ENCODE measurements at places on chromosomes 12 and 14.

- DNase-seq: no peak
These were observed 270.4 kb upstream of the FAR2 start for GRCh38 chr12:28878629-28879028.

DNA sequence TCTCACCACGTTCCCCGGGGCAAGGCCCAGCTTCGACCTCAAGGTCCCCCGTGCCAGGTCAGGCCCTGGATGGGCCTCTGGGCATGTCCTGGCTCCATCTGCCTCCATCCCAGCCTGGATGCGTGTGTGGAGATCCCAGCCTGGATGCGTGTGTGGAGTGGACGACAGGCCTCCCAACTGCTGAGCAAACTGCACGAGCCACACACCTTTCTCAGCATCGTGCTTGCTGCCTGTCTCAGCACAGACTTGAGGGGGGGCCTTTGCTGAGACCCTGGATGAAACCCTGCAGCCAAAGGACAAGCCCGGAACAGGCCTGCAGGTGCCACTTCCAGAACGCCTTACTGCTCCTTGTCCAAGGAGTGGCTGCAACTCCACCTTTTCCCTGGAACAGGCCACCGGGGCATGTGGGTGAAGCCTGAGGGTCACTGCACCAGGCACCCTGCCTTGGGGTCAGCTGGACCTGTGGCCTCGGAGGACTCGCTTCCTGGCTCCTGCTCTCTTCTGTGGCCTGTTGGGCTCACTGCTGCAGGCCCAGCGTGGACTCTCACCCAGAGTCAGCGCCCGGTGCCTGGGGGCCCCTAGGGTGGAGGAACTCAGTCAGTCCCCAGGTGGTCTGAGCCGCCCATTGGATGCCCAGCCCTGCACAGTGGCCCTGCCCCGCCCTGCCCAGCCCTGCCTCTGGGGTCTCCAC lies 176.0 kb downstream of the KIF26A start:
- DNase-seq: no peak

- DNase-seq: no peak
These were observed at the start of gene TSPAN11 for GRCh38 chr12:30926243-30927221. TSS of gene TSPAN11 (plus strand) at chr12:30926748. CDS start at chr12:30953992, 27,244 bp downstream.

DNA sequence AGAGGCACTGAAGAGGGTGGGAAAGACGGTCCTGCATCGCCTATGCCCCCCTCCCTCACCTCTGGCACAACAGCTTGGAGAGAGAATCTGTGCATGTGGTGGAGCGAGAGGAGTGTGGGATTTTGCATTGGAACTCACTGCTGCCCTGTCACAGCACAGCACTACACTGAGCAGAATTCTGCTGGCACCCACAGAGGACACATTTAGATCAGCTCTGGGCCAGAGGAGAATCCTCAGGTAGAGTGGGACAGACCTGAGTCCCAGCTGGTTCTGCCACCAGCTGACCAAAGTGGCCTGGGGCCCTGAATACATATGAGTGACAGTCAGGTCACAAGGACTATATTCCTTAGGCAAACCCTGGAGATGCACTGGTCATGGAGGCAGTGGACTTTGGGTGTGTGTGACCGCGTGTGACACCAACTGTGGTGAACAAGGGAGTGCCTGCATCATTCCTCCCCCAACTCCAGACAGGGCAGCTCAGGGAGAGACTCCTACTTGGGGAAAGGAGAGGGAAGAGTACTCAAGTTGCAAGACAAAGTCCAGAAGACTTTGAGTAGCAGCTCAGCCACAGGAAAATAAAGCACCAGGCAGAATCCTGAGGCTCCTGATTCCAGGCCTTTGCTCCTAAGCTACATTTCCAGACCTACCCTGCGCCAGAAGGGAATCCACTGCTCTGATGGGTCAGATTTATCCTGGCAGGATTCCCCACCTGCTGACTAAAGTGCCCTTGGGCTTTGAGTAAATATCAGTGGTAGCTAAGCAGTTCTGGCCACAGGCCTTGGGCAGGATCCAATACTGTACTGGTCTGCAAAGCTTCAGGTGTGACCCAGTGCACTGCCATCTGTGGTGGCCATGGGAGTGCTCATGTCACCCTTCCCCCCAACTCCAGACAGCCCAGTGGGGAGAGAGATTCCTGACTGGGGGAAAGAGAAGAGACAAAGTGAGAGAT lies 10.6 kb upstream of the ACOT1 start:
- DNase-seq: peak; percentile 59

DNA sequence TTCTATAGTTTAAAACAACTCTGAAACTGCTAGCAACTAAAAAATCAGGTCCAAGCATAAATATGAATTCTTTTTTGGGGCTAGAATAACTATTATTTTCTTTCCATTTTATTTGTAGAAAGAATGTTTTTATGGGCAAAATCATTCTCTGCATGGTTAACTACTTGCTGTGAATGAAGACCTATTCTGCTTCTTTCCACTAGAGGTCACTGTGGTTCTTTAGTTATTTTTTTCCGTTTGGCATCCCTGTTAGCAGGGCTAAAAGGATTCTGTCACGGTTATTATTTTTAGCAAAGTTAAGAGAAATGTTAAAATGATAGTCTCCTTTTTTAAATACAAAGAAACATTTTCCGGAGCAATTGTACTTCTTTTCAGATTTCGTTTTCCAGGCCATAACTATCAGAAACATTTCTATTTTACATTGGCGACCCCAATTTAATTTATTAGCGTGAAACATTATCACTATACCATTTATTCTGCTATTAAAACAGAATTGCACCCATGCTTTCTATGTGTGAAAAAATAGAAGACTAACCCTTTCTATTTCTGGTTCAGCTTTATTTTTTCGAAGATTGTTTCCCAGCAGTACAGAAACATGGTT lies 404.8 kb downstream of the ATP23 start:
- no peak for DNase-seq

GRCh38 chr12:109890620-109891170 lies 9.4 kb upstream of the TCHP start:
- DNase-seq: no peak

DNA sequence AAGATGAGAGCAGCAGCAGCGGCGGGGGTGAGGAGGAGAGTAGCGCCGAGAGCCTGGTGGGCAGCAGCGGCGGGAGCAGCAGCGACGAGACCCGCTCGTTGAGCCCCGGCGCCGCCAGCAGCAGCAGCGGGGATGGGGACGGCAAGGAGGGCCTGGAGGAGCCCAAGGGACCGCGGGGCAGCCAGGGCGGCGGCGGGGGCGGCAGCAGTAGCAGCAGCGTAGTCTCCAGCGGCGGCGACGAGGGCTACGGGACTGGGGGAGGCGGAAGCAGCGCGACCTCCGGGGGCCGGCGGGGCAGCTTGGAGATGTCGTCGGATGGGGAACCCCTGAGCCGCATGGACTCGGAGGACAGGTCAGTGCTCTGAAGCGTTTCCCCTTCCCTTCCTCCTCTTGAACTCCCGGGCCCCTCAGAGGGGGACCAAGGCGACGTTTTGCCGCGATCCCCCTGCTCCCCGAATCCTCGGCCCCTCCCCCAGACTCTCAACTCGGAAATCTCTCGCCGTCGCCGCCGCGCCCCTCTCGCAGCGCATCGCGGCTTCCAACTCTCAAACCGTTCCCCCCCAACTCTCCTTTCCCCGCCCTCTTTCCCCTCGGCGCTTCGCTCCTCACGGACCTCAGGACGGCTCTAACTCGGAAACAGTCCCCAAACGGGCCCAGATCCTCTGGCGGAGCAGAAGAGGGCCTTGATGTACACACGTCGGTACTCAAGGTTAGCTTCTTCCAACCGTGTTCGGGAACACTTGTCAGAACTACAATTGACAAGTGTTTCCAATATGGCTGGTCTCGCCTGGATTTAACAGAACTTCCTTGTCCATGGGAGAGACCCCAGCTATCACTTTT lies 947 bp downstream of the AEBP2 start:
- peak; percentile 39 for DNase-seq

- peak; percentile 31 for DNase-seq
These were observed 774 bp upstream of the MANSC4 start for GRCh38 chr12:27780612-27781408.

DNA sequence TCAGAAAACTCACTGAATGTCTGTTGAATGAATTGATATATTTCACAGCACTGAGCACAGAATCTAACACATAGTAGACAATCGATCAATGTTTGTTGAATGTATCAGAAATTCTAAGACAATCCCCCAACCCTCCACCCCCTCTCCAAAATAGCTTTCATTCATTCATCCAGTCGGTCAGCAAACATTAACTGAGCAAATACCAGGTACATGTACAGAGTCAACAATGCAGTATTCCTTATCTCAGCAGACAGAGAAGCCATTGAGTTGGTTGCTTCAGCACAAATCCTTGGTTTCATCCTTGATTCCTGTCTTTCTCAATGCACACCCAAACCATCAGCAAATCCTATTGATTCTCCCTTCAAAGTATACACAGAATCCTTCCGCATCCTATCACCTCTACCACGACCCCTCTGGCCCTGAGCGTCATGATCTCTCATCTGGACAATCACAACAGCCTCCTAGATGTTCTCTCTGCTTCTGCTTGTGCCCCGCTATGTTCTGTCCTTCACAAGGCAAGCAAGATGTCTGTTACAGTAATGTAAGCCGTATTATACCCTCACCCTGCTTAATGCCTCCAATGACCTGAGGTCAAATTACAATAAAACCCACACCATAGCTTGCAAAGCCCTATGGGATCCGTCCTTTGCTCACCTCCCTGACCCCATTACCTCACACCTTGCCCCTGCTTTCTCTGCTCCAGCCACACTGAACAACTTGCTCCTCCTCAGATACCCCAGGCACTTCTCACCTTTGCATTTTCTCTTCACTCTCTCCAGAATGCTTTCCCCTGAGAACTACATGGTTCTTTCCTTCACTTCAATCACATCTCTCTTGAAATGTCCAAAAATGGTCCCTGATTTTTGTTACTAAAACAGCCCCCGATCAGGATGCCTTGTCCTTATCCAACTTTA lies 738.1 kb upstream of the TBX3 start:
- DNase-seq: no peak

DNA sequence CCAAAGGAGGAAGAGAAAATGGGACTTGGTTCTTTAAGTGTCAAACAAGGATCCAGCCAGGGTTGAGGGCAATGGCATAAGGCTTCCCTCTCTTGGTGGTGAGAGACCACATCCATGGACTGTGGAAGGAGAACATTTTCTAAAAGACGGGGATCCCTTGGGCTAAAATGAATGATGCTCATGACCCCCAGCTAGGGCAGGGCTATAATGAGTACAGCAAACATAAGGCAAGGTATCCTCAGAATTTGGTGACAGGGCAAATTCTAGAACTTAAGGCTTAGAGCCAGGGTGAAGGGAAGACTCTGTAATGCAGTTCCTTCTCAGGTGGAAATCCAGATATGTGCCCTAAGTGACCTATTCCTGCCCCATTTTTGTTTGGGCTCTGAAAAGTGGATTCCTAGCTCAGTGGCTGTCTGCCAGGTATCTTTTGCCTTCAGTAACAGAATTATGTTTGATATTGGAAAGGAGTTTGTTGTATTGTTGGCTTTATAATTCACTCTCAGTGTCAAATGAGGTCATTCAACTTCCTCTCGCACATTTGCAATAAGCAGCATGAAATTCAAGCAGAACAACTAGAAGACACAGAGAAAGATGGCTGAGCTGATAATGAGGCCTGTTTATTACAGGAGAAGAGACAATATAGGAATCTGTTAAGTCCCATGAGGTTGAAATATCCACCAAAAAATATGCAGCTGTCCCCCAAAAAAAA lies 76.8 kb downstream of the DAD1 start:
- DNase-seq: no peak

GRCh38 chr12:50097952-50098351 lies 5.9 kb upstream of the GPD1 start:
- DNase-seq: no peak

GRCh38 chr14:64671591-64671990 lies 32.6 kb upstream of the PLEKHG3 start:
- DNase-seq: no peak

- DNase-seq: no peak
These were observed 164.1 kb downstream of the PHETA1 start for GRCh38 chr12:111204788-111205241.

DNA sequence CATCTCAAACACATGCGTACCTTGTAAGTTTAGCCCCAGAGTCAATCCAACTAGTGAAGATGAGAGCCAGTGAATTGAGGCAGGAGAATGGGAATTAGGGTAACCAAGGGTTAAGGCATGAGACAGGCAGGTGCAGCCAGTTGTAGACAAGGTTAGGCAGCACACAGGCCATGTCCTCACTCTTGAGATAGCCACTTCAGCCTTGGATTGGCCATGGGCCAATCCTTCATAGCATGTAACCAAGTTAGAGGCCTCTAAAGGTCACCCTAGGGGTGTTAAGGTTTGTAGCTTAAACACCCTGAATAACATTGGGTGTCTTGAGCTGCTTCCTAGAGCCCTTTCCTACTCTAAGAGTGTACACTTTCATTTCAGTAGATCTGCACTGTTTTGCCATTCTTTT lies 208.2 kb upstream of the RBM19 start:
- DNase-seq: no peak

DNA sequence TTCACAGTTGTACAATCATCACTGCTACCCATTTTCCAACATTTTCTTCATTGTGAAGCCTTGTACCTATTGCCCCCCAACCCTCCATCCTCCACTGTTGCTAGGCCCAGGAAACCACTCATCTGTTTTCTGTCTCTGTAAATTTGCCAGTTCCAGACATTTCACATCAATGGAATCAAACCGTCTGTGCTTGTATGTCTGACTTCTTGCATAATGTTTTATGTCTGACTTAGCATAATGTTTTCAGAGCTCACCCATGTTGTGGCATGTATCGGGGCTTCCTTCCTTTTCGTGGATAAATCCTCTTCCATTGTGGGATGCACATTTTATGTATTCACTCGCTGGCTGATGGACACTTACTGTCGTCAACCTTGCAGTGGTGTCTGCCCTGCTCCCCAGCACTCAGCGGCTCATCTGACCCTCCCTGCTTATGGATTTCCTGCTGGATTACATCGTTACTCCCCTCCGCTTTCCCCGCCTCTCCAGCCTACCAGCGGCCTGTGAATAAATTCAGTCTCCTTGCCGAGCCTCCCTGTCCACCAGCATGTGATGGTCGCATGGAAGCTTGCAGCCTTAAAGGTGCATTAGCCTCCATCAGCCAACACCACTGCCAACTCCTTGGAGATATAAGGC lies 727.6 kb upstream of the TMEM132C start:
- no peak for DNase-seq

- no peak for DNase-seq
These were observed 318.7 kb downstream of the LRFN5 start for GRCh38 chr14:41925409-41925808.

- DNase-seq: no peak
These were observed 57.2 kb downstream of the RIC8B start for GRCh38 chr12:106831699-106832098.

DNA sequence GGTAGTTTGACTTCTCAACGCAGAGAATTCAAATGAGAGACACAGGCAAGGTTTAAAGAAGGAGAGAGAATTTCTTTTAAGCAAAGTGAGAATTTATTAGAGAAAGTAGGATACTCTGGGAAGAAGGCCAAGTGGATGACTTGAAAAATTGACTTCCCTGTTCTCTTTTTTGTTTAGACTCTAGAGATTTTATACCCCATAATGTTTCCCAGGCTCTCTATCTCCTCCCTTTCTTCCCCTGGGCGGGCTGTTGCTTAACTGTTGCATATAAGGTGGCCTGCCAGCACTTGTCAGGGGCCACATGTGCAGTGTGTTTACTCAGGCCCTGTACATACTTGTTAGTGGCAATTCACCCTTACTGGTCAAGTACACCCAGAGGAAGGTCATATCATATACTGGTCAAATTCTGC lies 403.7 kb downstream of the SLC6A15 start:
- DNase-seq: no peak
